ENCODE measurements at places on chromosomes 1 and 21.
A peak's percentile ranks its signal among the peaks of the same experiment; 100 is the strongest.

DNA sequence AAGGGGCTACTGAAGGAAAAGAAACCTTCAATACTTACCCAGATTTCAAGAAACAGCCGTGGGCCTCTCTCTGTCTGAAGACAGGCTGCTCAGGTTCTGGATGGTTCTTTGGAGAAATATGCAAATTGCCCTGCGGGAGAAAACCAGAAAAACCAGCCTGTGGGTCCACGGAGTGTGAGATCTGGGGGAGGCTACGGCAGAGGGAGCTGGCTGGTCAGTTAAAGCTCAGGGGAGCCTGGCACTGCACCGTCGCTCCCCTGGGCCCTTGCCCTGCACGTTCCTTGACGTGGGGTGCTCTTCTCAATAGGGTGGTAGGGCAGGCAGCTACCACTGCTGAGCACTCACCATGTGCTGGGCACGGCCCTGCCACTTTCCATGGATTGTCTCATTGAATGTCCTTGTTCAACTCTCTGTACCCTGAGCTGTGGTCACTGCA, 12.7 kb downstream of the TMCO4 start:
- DNase-seq: no peak

DNA sequence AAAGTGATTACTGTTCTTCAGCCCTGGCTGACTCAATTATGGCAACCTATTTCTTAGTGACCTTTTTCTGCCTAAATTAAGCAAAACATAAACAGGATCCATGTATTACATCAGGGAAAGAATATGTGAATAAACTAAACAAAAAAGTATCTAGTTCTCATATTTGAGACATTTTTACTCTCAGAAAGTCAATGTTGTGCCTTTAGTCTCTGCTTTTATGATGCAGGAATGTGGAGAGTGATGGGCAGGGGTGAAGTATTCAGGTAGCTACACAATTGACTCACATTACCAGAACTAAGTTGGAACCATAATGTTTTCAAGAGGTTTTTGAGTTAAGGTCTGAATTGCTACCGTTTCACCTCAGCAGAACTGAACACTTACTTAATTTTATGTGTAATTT, 462.7 kb upstream of the CXADR start:
- DNase-seq: no peak

DNA sequence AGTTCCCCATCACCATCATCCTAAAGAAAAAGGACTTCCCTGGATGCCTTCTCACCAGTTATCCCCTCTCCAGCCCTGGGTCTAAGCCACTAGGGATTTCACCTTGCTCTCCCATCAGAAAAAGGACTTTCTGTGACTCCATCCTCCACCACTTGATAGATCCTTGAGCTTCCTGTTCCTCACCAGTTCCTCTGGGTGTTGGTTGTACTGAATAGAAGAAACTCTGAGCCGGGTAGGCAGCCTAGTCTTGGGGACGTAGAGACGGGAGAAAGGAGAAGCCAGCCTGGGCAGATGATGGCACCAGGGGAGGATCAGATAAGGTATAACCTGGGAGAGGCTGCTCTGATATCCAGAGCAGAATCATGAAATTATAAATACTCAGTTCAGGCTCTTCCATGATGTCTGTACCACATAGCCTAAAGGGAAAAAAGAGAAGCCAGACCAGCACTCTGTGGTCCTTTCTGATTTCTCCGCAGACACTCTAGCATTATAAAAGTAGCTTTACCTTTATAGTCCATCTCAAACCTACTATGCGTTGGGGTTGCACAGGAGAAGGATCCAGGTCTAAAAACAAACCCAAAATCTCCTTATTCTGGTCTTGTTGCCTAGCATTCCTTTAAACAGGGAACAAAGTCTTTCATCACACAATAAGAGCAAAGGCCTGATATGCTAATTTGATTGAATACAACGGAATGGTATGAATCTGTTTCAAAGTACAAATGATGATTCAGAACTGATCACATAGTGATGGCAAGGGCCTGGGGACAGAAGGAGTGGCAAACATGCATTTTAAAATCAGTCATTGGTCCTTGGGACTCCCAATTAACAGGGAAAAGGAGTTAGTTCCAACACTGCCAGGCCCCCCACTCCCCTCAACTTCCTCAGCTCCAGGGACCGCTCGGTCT, 1.2 kb upstream of the CD34 start:
- no peak for DNase-seq

DNA sequence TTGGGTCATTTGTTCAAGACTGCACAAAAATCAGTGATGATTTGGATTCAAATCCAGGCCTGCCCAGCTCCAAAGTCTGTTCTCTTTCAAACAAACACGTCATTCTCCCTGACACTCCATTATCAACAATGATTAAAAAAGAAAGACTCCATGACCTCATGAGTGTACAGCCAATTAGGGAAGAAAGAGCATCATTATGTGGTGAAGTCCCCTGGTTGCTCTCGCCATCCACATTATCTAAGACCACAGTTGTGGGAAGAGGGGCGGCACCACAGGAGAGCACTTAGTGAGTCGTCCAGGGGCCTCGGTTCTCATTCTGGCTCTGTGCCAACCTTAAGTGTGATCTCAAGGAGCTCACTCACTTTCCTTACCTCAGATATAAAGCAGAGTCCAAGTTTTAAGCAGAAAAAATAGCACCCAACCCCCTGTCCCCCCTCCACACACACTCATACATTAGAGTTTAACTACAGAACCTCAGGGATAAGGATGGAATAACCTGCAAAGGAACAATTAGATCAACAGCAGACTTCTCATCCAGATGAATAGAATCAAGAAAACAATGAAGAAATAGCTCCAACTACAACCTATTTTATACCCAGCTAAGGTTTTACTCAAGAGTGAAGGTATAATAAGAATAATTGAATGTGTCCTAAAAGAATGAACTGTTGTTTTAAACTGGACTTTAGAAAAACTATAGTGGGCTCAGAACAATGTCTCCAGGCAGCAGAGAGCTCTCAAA, 47.8 kb downstream of the COL6A1 start:
- no peak for DNase-seq

DNA sequence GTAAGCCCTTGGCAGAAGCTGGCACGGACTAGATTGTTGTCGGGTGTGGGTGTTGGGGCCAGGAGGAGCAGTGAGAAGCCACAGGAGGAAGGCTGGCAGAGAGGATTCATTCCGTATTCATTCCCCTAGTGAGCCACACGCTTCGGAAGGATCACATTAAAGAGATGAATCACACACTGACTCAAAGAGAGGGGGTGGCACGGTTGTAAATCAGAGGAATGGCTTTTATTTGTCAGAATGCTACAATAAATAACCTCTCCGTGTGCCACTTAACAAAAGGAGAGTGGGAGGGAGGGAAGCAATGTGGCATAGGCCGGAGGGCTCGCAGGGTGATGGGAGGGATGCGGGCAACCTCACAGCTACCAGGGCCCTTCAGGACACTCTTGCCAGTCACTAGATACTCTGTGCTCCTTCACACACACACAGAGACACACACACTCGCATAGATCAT, 135.5 kb downstream of the HIVEP3 start:
- peak; percentile 36 for DNase-seq

DNA sequence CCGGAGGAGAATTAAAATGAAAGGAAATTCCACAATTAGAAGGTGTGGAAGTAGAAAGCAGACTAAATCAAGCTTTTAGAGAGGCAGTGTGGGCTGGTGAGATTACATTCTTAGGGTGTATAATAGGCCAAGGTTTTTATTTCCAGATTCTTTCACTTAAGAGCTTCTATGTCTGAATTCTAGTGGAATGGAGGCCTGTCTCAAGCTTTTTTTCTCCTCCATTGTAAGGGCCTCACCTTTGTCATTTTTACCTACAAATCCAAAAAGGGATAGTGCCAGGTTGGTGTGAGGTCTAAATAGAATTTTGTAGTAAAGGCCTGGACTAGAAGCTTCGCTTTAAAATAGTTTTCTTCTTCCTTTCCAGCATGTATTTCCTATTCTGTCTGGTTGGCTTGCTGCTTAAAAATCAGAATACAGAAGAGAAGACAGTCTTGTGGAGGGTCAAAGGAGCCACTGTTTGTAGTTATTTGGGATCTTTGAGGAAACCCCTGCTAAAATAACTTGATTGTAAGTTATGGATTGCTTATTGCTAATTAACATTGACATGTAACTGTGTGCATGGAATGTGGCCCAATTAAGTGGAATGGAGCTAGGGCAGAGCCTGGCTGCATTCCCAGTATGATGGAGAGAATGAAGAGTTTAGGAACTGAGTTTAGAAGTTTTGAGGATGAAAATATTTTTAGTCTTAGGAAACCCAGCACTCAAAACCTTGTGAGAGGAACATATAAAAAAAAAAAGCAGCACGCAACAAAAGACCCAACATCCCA, 162.5 kb upstream of the B3GALT2 start:
- no peak for DNase-seq

DNA sequence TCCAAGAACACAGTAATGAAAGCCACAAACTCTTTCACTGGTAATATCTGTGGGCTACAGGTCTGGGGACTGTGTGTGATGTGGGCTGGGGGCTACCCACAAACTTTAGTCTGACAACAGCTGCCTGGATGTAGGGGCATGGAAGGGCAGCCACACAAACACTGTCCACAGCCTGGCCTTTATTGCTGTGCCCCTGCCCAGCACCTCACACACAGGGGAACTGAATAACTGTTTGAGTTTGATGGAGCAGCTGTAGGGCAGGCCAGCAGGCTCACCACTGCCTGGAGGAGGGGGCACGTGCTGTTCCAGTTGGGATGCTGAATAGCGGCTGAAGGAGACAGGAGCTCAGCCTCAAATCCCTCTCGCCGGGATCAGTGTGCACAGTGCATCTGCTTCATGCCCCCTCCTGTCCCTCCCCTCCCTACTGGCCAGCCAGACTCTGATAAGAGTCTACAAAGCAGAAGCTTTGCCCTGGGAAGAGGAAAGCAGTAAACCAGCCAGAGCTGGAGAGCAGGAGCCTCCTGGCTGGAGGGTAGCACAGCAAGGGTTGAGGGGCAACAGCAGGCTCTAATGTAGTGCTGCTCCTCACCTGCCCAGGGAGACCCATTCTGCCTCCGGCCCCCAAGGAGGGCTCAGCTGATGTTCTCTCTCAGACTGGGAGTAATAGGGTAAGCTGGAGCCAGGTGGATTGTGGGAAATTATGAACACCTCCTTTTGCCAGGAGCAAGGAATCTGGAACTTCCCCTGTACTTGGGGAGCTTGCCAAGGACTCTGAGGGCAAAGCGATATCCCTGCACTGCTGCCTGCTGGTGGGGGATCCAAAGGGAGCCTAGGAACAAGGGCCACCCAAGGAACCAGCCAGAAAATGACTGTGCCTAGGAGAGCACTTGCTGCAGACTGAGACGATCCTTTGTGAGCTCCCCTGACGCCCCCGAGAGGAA, 70.2 kb upstream of the GOLT1A start:
- no peak for DNase-seq

GRCh38 chr1:69991644-69992043, 213.7 kb downstream of the LRRC40 start:
- DNase-seq: no peak

- no peak for DNase-seq
These were observed 50.3 kb downstream of the TRAF5 start for GRCh38 chr1:211376807-211377470.

DNA sequence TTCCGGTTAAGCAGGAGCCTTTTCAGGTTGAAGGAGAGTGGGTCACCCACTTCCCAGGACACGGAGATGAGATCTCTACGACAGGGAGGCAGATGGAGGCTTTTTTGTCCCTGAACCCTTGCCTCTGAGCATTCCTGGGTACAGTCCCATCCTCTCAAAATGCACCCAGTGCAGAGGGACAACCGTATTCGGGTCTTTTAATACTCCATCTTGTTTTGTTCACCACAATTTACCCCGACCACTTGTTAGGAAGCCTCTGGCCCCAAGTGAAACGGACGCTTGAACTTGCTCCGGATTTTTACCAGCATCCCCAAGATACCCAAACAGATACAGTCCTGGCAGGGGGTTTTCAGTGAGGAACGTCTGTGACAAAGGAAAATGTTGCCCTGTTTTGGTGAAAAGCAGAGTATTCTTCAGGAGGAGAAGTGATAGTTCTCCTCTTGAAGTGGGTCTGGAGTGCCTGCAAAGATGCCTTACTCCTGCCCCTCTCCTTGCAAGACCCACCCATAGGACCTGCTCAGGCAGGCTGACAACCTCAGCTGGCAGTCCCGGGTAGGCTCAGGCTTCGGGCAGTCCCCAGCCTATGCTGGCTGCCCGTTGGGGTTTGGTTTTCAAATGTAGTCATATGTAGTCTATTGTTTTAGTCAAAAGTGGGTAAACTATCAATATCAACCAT, 669 bp upstream of the ARL8A start:
- no peak for DNase-seq

- no peak for DNase-seq
These were observed 77.4 kb downstream of the FOXD2 start for GRCh38 chr1:47515164-47515789.

- peak; percentile 36 for DNase-seq
These were observed 30.9 kb downstream of the PDE9A start for GRCh38 chr21:42684109-42684916.

DNA sequence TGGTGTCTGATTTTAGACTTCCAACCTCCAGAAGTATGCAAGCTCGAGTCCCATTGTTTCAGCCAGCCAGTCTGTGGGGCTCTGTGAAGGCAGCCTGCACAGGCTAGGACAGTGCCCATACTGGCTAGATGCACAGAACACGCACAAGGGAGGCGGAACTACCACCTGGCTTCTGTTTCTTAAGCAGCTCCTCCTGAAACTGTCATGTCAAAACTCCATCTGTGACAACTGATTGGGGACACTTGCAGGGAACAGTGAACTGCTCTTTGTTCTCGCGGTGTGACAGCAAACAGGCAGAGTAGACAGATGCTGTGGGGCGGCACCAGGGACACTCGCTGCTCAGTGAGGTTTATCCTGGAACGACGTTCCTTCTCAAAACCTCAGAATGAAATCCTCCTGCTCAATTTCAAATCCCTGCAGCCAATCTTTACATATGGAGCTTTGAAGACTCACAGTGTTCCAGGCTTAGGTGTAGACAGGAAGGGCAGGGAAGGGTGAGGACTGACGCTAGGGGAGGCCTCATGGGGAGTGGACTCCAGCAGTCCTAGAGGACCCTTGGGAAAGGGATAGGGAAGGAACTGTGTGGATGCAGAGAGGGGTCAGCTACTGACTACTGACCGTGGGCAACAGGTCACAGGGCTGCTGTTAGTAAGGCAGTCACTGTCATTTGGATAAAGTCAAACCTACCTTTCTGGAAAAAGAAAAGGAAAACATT, 73.8 kb downstream of the ERG start:
- DNase-seq: no peak
